ENCODE measurements at places on chromosomes 13 and 19.
A peak's percentile ranks its signal among the peaks of the same experiment; 100 is the strongest.

GRCh38 chr13:113528813-113529180 lies 38.3 kb upstream of the DCUN1D2 start:
- no peak for DNase-seq

- no peak for DNase-seq
Measured at GRCh38 chr13:88701551-88701950, 1030.4 kb downstream of the SLITRK5 start.

GRCh38 chr13:31627097-31627845 lies 112.1 kb upstream of the RXFP2 start:
- DNase-seq = no peak

DNA sequence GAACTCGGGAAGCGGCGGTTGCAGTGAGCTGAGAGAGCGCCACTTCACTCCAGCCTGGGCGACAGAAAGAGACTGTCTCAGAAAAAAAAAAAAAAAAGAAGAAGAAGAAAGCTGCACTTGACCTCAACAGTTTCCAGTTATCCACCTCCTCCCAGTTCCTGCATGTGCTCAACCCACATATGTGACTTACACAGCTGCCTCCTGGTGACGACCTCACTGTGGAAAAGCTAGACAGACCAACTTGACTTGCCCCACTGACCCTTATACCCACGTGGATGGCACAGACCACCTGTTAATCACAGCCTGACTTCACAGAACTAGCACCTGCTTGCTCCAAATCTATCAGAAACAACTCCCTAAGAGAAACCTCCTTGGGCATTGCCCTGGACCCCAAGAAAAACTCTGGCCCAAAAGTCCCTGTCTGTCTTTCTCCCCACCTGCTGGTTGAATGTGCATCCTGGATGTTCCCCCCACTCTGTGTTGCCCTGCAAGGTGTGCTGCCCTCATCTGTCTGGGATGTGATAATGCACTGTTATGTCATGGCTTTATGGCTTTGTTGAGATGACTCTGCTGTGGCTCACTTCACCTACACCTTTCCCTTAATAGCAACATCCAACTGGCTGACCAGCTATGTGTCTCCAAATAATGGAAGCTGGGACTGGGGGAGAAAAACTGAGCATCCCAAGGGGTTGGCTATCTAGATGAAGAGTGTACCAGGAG lies 2.8 kb downstream of the ZNF20 start:
- no peak for DNase-seq

- DNase-seq = no peak
Measured at GRCh38 chr19:5200844-5201243, 139.8 kb downstream of the PTPRS start.

DNA sequence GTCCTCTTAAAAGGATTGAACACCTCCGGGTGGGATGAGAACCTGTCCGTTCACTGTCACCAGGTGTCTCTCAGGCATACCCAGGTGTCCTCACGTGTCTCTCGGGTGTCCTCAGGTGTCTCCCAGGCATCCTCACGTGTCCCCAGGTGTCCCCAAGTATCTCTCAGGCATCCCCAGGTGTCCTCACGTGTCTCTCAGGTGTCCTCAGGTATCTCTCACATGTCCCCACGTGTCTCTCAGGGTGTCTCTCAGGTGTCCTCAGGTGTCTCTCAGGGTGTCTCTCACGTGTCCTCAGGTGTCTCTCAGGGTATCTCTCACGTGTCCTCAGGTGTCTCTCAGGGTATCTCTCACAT lies 33.8 kb downstream of the ATP4B start:
- DNase-seq = no peak

DNA sequence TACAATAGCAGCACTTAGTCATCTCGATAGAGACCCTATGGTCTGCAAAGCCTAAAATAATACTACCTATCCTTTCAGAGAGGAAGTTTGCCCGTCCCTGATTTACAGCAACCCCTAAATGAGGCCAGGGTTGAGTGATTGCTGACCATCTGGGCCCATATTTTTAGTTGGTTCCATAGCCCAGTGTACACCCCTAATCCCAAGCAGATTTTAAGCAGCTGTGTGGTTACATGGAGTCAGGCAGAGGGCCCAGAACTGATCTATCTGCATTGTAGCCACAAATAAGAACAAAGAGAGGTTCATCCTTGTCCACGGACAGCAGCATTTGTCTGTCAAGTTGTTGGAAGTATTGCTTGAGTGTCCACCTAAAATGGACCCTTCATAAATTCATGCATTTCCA lies 148.2 kb downstream of the DCT start:
- DNase-seq = no peak

DNA sequence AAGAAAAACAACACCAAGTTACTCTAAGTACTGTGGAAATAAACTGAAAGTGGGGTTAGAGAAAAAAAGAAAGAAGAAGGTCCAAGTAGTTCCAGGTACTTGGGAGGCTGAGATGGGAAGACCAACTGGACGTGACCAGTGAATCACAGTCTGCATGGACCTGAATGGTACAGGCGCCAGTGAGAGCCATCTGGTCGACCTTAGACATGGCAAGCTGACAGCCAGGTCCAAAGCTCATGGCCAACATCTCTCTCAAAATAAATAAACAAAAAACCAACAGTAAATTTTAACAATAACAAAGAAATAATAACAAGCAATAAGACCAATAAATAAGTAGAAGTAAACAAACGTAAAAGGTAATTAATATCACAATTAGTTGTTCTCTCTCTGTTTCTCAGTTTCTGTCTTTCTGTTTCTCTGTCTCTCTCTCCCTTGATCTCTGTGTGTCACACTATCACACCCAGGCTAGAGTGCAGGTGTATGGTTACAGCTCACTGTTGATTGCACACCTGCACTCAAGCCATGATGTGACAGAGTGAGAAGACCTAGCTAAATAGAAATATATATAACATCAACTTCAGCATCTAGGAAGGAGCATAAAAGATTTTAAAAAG lies 31.6 kb upstream of the ZNF724 start:
- no peak for DNase-seq

- no peak for DNase-seq
Measured at GRCh38 chr13:50085063-50085462, 69.8 kb downstream of the KCNRG start.

DNA sequence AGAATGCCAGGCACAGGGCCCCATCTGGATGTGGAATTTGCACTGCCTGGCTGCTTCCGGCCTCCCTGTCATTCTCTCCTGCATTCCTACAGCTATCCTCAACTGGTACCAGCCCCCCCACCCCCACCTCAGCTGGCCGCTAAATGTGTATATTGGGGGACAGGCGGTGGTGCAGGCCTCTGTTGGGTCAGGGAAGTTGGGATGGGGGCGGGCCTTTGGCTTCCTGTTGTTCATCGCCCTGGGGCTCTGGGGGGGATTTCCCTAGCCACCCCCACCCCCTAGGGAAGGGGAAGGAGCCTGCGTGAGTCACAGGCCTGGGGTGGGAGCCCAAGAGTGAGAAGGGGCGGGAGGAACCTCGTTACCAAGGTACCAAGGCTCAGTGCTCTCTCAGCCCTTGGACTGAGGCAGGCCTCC lies 10.6 kb downstream of the POU2F2 start:
- DNase-seq = peak; percentile 71

DNA sequence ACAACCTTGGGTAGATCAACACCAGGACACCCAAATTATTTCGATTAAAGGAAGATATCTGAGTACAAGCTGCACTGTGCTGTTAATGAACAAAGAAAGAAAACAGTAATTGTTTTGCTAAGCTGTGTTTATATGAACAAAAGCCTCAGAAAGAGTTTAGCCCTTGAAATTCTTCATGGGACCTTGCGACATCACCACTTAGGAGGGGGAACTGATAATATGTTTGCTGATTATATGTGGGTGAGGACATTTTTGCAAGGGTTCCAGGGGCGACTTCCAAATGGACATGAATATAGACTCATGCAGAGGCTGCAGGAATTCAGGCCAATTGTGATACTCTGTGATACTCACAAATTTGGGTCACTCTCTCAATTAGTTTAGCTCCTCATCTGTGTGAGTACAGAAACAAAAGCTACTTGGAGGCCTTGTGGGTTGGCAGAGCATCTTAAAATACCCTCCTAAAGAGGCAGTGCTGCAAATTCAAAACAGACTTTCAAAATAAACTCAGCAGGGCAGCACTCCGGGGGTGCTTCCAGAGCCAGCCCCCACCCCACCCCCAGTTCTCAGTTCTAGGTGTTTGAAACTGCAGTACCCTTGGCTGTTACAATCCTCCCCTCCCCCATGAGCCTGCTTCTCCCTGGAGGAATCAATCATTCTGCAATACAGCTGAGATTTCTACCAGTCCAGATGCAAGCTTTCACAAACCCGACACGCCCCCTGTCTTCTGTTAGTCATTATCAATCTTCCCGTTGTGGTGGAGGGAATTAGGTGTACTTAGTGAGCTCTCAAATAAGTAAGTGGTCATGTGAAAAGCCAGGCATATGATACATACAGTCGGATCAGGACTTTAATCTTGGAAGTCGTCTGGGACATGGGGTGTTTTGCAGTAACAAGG lies 97.0 kb upstream of the MBNL2 start:
- no peak for DNase-seq

DNA sequence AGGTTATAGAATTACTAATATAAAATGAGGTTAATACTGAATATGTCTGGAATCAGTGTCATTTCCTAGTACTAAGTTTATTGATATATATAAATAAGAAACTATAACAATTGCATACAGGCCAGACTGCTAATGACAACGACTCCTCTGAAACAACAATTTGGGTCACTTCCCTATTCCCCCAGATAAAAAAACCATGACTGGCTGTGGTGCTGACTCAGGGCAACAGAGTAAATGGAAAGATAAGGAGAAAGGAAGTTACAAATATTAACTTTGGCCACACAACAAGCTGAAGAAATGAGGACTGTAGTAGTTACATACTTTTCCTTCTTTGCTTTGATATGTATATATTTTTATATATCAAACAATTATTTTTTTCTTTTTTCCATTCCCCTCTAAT lies 263.7 kb upstream of the PCDH9 start:
- DNase-seq = no peak

DNA sequence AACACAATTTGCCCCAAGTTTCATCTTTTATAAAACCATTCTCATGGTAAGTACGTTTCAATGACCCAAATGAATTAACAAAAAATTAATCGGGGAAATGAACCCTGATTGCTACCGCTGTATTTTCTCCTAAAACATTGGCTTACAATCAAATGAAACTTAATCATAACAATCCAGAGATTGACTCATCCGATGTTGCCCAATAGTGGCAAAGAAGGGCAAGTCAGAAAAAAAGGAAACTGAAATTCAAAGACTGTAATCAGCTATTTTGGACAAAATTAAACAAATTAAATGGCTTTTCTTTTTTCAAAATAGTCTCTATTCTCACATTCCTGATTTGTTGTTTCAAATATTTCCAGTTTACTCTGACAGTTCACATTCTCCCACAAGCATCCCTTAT lies 3.9 kb upstream of the ACOD1 start:
- no peak for DNase-seq

GRCh38 chr13:24135674-24136300 lies 24.7 kb upstream of the SPATA13 start:
- DNase-seq = no peak

GRCh38 chr19:45667620-45668341 lies at the start of gene GIPR:
Gene GIPR (plus strand): TSS chr19:45668221. CDS start chr19:45669521, 1,300 bp downstream.
- DNase-seq = no peak

GRCh38 chr19:29514525-29515232 lies 11.1 kb upstream of the VSTM2B start:
- DNase-seq = no peak

DNA sequence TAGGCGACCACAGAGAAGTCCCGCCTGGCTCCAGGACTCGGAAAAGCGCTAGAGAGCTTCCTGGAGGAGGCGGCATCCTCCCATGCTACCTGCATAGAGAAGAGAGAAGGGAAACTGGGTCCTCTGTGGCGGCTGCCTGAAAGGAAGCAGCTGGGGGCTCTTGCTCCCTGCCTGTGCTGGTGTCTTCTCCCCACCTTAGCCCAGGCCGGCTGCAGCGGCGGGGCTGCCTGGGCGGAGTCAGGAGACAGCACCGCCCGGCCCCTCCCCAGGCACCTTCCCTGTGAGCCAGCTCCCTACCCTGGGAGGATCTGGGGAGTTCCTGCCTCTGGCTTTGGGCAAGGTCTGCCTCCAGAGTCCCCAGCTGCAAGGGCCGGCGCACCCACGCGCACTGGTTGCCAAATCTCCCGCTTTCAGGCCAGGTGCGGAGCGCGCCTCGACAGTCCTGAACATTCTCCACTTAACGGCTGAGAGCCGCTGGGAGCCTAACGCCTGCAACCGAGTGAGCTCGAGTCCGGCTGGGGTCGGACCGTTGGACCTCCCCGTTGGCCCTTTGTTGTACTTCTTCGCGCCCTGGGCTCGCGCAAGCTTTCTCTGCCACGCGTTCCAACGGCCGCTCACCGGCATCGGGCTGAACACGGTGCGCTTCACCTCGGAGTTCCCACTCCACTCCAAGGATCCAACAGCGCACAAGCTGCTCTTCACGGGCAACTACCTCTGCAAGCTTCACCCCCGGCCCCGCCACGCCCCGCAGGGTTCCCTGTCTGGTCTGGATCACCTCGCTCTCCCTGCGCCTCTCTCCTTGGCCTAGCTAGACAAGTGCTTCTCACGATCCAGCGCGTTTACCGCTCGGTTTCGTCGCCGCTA lies 21.8 kb upstream of the ZNF30 start:
- no peak for DNase-seq

DNA sequence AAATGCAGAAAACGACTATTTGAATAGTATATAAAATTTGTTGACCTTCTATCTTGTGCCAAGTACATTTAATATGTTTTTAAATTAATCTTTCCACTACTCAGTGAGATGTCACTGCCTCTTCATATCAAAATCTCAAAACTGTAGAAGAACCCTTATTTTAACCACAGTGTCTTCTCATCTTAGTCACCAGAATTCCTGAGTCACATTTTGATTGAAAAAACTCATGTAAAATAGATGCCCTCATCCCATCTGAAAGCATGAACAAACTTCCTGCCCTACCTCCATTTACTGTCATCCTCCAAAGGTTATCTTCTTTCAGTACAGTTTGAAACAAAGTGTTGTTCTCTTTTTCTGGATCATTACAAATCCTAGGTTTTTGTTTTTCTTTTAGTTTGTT lies 1215.4 kb downstream of the PCDH9 start:
- no peak for DNase-seq

DNA sequence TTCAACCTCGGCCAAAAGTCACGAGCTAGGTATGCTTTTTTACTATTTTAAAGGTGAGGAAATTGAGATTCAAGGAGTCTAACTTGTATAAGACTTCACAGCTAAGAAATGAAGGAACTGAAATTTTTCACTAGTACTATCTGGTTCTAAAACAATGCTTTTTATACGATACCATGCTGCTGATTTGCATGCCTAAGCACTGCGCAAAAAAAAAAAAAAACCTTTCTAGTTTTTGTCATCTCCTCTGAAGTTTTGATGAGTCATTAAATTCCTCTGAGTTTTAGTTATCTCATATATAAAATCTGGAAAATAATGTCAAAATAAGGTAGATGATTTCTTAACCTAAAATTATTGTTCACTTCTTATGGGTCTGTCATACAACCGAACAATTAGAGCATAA lies 28.0 kb upstream of the UFM1 start:
- no peak for DNase-seq

GRCh38 chr13:38180670-38181069 lies 169.0 kb upstream of the UFM1 start:
- no peak for DNase-seq
